ENCODE measurements at places on chromosomes 6 and 20. TPM values are rescaled to one million over a fixed set of nuclear protein-coding genes. Genes with fewer than 3 reads are reported as not detected.

The EFCAB8 gene
- total RNA-seq, result 1.1 TPM

GRCh38 chr20:3646651-3647050 is 16.5 kb downstream of the GFRA4 start:
- DNase-seq, result no peak

GRCh38 chr20:61696181-61696735 is 369.4 kb downstream of the TAF4 start:
- DNase-seq, result no peak

GRCh38 chr6:80637312-80637711 is 530.8 kb downstream of the BCKDHB start:
- no peak for DNase-seq

All from endothelial cell (in vitro differentiated cells).